ENCODE measurements at places on chromosomes 11 and 22.

DNA sequence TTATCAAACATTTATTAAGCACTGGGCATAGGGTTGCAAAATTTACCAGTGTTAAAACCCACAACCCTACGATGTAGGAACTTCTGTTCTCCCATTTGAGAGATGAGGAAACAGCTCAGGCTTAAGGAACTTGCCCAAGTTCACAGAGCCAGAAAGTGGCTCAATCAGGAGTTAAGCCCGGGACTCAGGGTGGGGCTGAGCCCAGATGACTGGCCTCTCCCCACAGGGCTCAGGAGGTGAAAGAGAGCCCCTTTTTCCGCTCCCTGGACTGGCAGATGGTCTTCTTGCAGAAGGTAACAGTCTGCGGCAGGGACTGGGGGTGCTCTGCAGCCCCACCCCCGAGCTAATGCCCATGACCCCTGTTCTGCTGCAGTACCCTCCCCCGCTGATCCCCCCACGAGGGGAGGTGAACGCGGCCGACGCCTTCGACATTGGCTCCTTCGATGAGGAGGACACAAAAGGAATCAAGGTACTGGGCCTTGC, 5.6 kb upstream of the ANKRD13D start:
- DNase-seq, result no peak

DNA sequence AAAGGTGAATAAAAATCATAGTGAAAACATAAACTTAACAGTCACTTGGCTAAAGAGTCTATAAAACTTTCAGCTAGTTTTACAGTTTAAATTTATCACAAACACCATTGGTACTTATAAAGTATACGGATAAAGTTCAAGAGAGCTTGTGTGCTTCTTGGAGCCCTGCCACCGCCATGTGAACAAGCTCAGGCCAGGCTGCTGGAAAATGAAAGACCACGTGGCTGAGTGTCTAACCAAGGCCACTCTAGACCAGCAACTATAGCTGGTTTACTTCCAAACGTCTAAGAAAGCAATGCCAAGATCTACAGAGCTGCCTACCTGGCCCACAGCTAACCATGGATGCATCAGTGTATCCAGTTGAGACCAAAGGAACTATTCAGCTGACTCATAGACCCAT, 66.3 kb upstream of the API5 start:
- no peak for DNase-seq

- DNase-seq, result no peak
Observed at GRCh38 chr22:46966846-46967245, 204.4 kb downstream of the TBC1D22A start.

GRCh38 chr11:67416416-67417335, 1.2 kb downstream of the CARNS1 start:
- DNase-seq, result no peak

DNA sequence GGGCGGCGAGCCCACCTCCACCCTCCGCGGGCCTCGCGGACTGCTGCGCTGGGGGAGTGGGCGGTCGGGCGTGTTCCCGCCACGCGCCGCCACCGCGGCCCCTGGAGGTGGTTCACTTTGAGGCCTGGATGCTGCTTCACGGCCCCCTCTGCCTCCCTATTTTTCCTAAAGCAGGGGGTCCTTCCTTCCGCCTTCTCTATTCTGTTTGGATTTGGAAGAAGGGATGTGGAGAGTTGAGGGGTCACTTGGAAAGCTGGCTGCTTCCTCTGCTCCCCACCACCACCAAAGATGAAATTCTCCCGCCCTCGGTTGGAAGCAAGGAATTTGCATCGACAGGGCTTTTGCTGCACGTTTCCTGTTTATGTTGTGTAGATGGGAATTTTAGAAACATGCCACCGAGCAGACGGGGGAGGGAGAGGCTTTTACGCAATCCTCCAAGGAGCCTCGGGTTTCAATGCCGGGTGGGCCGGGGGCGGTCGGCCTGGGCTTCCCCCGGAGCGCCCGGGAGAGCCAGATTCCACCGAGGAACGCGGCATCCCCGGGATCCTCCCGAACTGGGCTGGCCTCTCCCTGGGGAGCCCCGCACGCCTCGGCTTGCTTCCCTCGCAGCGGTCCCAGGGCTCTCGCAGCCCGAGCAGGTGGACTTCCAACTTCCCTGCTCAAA, 403 bp upstream of the SBF2 start:
- DNase-seq, result no peak

- no peak for DNase-seq
Observed at GRCh38 chr22:25754527-25755202, 12.7 kb downstream of the MYO18B start.

- no peak for DNase-seq
Observed at GRCh38 chr11:16946477-16947282, 67.5 kb downstream of the PLEKHA7 start.

- DNase-seq, result no peak
Observed at GRCh38 chr11:109209572-109209971, 212.4 kb upstream of the C11orf87 start.

- DNase-seq, result no peak
Observed at GRCh38 chr22:46514592-46515207, 22.7 kb downstream of the CELSR1 start.

DNA sequence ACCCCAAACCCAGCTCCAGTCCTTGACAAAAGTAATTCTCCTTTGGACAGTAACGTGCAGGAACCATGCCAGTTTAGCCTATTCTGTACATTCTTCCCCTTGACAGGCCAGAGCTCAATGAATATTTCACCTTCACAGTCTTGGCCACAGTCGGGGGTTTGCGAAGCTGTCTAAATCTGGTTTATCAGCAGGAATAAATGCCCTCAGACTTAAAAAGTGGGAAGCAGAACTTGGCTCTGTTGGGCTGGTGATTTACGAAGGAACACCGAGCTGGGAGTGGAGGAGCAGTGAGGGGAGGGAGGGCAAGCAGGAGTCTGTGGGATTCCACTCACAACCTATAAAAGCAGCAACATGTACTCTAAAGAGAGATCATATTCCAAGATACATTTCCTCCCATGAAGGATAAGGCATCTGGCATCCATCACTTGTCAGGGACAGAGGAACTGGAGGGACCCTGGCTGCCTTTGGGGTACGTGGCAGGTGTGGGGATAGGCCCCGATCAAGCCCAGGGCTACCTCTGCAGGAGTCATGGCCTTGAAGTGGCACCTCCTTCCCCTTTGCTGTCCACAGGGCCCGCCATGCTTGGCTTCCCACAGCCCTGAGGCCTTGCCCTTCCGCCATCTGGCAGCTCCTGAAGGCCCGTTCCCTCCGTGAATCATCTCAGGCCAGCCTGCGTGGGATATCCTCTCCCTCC, 154.3 kb downstream of the ADAMTS15 start:
- no peak for DNase-seq

GRCh38 chr11:13258855-13259254, 18.7 kb upstream of the BMAL1 start:
- DNase-seq, result no peak

- no peak for DNase-seq
Observed at GRCh38 chr11:1290052-1291040, 19.1 kb downstream of the TOLLIP start.

DNA sequence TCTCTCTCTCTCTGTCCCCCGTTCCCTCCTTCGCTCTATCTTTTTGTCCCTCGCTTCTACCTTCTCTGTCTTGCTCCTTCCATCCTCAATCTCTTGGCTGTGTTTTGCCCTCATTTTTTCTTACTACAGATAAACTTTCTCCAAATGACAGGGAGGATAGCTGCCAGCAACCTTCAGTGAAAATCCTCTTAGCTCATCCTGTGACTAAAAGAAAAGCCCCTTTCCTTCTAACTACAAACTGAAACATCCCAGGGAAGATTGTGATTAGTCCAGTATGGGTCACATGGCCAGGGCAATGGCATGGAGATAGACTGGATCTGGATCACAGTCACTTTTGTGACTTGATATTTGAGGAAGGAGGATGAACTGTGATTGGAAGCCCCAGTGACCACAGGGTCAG, 10.4 kb downstream of the SPON1 start:
- DNase-seq, result no peak

DNA sequence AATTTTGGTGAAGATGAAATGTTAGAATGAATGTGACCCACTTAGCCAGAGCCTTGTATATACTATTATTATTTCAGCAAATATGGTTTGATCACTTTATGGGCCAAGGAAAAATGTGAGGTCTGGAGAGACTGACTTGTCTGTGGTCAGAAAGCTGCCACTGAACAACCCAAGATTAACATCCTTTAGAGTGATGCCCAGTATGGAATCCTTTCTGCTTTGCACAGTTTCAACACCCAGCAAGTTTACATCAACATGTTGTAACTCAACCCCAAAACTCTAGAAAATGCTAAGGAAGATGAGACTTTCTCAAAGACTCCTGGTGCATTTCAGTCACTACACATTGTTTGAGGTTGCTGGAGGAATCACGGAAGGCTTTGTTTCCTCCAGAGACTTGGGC, 107.7 kb downstream of the SNX19 start:
- DNase-seq, result no peak

DNA sequence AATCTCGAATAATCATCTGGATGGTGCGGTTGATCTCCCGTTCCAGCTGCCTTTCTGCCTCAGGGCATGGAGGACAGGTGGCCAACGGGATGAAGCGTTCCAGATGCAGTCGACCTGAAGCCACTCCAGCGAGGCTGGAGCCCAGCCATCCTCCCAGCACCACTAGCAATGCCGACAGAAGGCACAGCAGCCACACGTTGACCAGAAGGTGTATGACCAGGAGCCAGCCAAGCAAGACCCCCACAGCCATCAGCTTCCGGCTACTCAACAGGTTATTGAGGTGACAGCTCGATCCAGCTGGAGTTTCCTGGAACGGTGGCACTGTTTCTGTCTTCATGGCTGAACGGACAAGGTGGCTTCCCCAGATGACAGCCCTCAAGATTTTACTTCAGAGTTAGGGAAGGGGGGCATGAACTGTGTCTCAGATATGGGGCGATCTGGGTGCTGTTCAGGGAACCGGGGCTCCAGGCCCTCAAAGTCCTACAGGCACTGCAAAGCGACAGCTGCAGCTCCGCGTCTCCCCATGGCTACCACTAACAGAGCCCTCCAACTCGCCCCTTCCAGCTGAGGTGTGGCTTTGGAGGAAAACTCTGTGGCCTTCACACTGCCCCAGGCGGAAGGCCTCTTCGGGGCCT, 559 bp downstream of the SNX19 start:
- DNase-seq, result no peak

DNA sequence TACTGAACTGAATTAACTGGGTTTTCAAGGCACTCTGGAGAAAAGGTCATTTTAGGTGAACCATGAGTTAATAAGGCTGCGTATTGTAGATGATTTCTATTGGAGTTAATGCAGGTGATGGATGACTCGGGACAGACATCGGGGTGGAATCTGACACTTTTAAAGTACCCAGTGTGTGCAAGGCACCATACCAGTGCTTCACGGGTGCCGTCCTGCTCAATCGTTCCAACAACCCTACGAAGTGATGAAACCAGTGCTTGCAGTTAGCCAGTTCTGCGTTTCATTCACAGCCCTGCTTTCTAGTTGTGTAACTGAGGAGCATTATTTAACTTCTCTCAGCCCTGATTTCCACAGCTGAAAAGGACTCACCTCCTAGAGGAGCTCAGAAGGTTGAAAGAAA, 216.5 kb downstream of the BARX2 start:
- DNase-seq, result no peak

DNA sequence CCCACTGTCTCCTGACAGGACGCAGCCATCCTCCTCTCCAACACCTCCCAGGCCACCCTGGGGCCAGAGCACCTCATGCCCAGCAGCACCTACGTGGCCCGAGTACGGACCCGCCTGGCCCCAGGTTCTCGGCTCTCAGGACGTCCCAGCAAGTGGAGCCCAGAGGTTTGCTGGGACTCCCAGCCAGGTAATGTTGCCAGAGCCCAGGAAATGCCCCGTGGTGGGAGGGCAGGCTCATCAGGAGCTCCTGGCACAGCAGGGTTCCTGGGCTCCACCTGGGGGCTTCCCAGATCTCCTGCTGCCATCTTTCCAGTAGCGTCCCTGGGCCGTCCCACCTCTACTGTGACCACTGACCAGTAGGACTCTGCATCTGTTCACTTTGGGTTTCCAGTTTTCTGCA, 16.2 kb downstream of the CSF2RB start:
- no peak for DNase-seq

- DNase-seq, result no peak
Observed at GRCh38 chr11:13341026-13341425, 63.4 kb downstream of the BMAL1 start.

DNA sequence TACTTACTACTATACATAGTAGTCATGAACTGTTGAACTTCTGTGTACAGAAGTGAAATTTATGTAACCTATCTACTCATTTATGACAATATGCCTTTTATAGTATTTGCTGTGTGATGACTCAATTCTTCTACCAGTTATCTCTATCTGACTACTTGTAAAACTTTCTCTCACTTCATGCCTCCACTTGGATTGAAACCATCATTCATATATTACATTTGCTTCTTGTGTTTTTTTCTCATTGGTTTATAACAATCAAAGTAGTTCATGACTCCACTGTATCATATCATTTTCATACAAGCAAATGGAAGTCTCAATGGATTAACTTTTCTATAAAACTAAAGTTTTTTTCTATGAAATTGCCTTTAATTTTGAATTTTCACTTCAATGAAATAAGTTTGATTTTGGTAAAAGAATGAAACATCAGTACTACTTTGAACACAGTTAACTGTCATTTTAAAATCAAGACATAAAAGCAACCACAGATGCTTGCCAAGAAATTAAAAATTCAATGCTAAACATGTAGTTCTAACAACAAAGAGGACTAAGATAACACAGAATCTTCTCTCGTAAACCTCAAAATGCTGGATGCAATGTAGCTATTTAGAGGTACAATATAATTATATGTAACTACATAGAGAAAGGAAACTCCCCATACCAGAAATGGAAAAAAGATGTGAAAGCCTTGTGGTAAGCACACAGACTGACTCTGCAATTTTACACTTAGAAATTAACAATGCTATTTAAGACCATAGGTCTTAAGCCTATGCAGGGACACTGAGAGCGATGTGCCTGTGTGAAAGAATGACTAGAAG, 27.6 kb upstream of the EXPH5 start:
- no peak for DNase-seq

DNA sequence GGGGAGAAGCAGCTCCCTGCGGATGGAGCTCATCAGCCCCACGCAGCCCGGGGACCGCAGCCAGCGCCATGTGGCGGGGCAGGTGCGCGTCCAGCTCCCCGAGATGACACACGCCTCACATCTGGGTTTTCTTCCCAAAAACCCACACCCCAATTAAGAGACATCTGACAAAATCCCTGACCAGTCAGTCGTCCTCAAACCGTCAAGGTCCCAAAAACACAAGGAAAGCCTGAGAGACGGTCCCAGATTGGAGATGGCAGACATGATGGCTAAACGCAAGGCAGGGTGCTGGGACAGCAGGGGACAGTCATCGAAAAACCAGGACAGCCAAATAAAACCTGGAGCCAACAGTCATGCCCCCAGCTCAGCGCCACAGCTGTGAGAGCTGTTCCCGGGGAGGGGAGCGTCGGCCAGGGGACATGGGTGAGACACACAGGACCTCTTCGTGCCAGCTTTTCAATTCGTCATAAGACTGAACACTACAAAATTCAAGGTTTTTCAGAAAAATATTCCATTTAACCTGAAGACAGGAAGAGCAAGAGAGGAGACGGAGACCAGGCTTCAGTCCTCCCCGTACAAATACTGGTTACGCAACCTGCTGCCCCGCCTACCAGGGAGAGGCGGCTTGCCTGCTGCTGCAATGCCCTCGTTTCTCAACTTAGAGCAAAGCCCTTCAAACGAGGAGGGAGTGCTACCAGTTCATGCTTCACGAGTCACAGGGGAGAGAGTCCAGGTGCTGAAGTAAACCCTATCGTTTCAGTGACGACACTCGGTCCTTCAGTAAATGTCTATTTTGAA, 10.5 kb downstream of the TOLLIP start:
- no peak for DNase-seq

GRCh38 chr22:46125311-46125710, 25.0 kb upstream of the PPARA start:
- DNase-seq, result no peak

- DNase-seq, result no peak
Observed at GRCh38 chr11:12456651-12457579, 79.5 kb downstream of the PARVA start.

Measured in activated CD8-positive, alpha-beta memory T cell treated with anti-CD3 and anti-CD28 coated beads for 48 hours (primary cell).